ENCODE measurements at places on chromosomes 12 and 14.
A peak's percentile ranks its signal among the peaks of the same experiment; 100 is the strongest.

DNA sequence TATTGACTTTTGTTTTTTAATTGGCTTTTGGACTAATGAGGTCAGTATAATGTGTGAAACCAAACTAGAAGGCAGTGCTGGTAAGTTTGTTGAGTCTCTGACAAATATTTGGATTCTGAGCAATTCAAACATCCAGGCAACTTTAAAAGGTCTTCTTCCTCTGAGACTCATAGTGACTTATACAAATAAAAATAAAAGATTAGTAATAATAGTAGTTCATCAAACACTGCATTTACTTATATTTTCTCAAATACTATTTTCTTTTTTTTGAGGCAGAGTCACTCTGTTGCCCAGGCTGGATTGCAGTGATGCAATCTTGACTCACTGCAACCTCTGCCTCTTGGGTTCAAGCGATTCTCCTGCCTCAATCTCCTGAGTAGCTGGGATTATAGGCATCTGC, 337.9 kb downstream of the DAD1 start:
- no peak for DNase-seq

DNA sequence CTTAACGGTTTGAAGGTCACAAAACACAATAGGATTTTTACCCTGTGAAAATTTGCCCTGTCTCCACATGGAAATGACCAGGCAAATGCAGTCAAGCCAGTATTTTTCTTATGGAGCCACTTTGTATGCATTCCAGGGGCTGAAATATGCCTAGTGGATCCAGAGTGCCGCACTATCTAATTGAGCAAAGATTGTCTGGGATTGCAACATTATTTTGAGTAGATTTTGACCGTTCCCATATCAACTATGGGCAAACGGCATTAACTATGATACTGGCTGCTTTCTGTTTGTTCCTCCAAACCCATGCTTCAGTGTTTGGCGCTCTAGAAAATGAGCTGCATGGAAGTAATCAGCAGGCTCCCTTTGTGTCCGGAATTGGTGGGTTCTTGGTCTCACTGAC, 223.0 kb downstream of the BTG1 start:
- DNase-seq: no peak

DNA sequence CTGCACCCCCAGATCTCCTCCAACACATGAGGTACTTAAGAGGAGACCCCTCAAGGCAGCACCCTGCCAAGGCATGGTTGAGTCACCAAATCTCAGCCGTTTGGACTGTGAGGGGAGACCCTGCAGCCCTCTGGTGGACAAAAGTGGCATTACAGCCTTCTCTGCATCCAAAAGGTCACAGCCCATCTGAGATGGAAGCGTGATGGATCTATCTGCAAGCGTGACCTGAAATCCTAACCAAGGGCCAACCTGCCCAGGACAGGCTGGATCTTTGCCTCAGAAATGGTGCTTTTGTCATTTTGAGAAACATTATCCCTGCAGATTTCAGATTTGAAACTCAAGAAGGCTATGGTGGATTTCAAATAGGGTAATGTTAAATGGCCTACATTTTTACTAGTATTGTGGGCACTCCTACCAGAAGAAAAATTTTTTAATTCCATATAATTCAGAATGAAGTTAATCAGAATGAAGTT, 23.7 kb upstream of the DHRS4 start:
- peak; percentile 78 for DNase-seq

DNA sequence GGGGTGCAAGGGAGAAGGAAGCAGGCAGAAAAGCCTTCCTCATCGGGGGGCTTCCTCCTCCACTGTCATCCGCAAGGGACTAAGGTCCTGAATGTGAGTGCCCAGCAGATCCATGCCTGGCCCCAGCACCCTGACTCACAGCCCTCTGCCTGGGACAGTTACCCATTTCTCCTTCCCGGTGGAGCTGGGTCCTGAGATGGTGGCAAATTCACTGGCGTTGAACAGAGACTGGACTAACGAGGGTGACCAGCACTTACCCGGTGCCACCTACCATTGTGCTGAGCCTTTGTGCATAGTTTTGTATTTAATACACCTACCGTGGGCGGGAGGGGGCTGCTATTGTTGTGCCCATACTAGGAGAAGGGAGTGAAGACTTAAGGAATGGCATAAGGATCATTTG, 30.9 kb upstream of the PLEKHG6 start:
- no peak for DNase-seq

- no peak for DNase-seq
Measured at GRCh38 chr12:673849-674248, 10.6 kb upstream of the NINJ2 start.

GRCh38 chr14:65103150-65103760, 938 bp upstream of the MAX start:
- DNase-seq: no peak

GRCh38 chr12:103997286-103997900, 31.7 kb downstream of the TDG start:
- DNase-seq: no peak

DNA sequence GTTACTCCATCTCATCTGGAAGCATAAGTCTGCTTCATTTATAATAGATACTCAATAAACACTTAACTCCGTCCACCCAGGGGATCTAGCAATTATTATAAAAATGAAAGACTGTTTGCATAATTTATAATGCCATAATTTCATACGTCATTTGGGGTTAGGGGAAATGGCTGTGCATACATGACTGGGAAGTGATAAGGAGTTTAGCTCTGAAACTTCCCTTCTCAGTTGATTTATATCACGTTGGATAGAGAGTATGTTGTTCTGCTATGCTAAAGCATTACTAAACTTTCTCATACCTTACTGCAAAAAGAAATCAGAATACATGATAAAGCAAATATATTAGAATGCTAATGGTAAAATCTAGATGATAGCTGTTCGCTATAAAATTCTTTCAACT, 90.4 kb upstream of the DYNC1H1 start:
- no peak for DNase-seq

DNA sequence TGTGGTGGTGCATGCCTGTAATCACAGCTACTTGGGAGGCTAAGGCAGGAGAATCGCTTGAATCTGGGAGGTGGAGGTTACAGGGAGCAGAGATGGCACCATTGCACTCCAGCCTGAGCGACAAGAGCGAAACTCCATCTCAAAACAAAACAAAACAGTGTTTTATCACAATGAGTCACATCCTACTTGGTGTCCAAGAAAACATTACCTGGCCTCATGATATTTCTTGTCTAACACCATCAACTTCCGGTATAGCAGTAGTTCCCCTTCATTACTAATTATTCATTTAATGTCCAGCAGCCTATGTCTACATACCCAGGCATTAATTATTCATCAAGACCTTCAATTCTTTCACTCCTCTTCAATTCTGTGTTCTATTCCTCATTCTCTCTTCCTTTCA, 115.5 kb downstream of the CCDC59 start:
- no peak for DNase-seq

- DNase-seq: no peak
Measured at GRCh38 chr12:14946162-14946561, 7.8 kb upstream of the ERP27 start.

DNA sequence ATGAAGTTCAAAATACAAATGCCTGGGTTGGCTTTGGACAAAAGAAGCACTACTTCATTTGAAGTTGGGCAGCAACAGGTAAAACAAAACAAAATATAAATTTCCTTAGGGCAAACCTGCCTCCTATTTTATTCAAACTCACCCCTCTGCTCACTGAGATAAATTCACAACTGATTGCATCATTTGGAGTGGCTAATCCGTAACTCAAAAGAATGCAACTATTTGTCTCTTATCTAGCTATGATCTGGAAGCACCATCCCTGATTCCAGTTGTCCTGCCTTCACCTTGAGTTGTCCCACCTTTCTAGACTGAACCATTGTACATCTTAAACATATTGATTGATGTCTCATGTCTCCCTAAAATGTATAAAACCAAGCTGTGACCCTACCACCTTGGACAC, 145.0 kb downstream of the CCER1 start:
- DNase-seq: no peak

GRCh38 chr14:76955575-76956315, 72.8 kb downstream of the IRF2BPL start:
- peak; percentile 59 for DNase-seq

DNA sequence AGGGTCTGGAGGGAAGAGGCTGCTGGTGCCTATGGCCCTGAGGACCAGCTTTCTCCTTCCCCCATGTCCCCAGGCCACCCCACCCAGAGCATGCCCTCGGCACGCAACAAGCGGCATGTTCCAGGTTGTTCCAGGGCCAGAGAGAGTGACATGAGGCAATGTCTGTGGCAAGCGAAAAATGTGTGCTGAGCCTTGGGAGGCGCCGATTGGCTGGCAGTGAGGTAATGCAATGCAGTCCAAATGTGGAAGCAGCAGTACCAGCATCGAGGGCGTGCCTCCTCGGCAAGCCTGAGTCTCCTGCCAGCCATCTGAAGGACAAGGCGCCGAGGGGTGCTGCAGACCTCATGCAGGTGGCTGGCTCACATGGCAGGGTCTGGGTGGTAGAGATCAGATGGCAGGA, 423.8 kb downstream of the NRXN3 start:
- no peak for DNase-seq

GRCh38 chr12:117603316-117604113, 242.1 kb upstream of the NOS1 start:
- no peak for DNase-seq

DNA sequence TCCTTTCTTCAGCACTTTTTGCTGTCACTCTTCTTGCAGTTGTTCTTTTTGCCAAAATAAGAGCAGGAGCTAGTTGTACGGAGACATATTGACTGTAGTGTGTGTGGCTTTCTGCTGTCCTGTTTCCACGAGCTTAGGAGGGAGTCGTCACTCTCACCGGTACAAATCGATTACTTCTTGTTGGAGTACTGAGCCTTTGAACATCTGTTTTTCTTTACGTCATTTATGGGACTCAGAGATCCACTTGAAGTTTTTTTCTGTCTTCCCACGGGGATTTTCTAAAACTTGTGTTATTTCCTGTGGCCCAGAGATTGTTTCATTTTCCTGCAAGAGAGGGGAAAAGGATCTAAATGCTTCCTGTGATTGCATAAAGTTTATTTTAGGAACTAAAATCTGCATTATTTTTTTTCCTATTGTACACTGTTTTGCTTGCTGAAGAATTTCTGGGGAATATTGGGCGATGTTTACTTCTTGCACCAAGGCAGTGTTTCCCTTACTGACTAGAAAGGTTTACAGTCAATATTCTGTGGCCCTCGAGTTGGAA, 199.8 kb upstream of the ARHGAP5 start:
- no peak for DNase-seq

GRCh38 chr14:64850369-64851137, 29.2 kb downstream of the SPTB start:
- no peak for DNase-seq

- DNase-seq: no peak
Measured at GRCh38 chr14:32524609-32525375, 195.7 kb downstream of the AKAP6 start.

- no peak for DNase-seq
Measured at GRCh38 chr12:48151103-48151771, 6.1 kb downstream of the ASB8 start.

DNA sequence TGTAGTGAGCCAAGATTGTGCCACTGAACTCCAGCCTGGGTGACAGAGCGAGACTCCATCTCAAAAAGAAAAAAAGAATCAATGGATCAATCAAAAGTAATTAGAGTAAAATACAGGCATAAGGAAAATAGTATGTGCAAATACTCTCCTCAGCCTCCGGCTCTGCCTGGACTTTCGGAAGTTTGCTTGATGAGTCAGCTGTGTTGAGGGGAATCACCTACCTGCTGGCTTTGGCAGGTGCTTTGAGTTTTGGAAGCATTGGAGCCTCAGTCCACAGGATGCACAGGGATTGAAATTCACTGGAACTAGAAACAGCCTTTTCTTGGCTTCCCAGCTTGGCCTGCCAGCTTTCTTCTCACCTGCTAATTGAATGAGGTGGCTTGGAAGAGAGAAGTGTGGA, 268.2 kb downstream of the PCNX1 start:
- DNase-seq: no peak

DNA sequence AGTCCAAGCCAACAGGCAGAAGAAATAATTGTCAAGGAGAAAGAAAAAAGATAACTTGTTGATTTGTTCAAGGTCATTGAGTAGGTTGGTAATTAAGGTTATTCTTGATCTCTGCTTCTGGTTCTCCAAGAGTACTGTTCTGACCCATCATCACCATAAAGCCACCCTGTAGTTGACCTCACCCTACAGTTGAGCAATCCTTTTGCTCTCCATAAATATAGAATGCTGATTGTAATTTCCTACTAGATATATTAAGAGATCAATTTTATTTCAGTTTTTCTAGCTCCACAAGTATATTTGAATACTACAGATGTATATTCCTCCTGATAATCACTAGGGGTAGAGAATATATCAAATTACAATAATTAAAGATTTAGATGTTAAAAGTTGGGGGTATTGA, 350.5 kb upstream of the PDE3A start:
- DNase-seq: no peak

DNA sequence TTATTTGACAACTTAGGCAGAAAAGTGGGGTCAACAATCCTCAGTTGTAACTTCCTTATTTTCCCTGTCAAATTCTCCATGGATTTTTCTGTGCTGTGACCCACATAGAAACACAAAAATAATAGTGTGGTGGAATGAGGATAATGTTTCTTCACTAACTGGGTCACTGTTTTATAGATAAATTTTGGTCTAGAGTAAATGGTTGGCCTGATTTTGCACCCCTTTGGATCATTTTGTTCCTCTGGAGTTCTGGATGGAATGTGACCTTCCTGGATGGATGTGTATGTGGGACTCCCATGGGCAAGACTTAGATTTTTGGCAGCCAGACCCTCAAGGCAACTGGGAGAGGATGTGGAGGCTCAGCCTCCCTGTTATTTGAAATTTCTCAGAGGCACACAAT, 52.7 kb upstream of the RNU6-8 start:
- no peak for DNase-seq

- DNase-seq: no peak
Measured at GRCh38 chr14:57060276-57060955, 208.3 kb downstream of the EXOC5 start.

- no peak for DNase-seq
Measured at GRCh38 chr12:109902891-109903418, 2.9 kb downstream of the TCHP start.

DNA sequence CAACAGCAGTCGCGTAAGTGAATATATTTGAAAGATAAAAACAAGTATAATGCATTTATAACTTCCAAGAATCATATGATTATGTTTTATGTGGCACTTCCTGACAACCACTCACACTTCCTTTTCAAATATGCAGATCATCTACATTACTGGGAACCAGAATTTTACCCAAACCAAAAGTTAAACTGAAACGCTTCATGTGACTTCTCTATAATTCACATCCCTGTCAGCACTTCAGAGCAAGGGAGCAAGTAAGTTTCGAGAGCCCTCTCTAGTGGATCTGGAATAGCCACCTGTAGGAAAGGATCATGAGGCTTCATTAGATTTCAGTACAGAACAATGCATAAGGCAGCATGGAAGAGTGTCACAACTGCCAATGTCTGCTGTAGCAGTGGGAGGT, 13.7 kb upstream of the ALX1 start:
- no peak for DNase-seq

- DNase-seq: no peak
Measured at GRCh38 chr14:37046815-37047214, 125.6 kb downstream of the SLC25A21 start.

- no peak for DNase-seq
Measured at GRCh38 chr12:132588319-132588718, 22.1 kb downstream of the LRCOL1 start.

Measured in activated T-cell treated with anti-CD3 and anti-CD28 coated beads, Interleukin-2, amount 50 U/mL, for 1 hour (primary cell).